ENCODE measurements at places on chromosomes 4 and X.
A peak's percentile ranks its signal among the peaks of the same experiment; 100 is the strongest.

DNA sequence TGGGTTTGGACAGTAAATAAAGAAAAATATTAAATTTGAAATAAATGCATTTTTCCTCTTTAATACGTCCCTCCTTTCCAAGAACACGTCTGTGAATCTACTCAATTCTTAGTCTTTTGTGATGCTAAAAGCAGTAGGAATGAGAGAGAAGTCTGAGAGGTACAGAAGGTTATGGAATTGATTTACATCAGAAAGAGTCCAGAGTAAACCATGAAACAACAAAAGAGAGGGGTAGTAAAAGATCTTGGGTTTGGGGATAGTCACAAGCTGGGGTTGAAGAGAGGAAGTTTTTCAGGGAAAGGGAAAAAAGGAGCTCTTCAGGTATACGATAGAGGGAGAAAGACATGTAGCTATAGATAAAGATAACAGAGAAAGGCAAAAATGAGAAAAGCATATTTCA, 215.4 kb downstream of the RAB28 start:
- no peak for DNase-seq

DNA sequence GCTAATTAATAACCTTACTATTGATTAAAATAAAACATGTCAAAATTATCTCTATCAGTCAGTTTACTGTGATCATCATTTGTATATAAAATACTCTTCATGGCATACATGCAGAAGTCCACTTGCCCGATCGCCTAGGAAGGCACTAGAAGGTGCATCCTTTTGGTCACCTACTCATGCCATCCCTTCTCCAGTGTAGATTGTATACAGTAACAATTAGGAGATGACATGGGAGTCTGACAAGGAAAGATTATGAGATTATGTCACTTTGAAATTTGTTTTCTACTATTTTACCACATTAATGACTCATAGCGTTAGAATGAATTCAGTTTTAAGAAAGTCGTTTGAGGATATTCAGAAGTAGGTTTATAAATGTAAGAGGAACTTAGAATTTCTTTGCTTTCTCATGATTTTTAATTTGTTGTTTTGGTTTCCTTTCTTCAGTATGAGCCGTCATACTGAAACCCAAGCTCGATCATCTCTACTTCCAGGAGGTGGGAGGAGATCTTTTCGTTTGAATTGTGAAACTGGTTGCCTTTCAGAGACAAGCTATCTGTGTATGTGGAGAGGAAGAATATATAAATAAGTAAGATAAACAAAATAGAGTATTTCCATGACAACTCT, 51.1 kb upstream of the UNC5C start:
- no peak for DNase-seq

- DNase-seq = peak; percentile 89
These were observed 224.2 kb downstream of the RCHY1 start for GRCh38 chr4:75289914-75290582.

DNA sequence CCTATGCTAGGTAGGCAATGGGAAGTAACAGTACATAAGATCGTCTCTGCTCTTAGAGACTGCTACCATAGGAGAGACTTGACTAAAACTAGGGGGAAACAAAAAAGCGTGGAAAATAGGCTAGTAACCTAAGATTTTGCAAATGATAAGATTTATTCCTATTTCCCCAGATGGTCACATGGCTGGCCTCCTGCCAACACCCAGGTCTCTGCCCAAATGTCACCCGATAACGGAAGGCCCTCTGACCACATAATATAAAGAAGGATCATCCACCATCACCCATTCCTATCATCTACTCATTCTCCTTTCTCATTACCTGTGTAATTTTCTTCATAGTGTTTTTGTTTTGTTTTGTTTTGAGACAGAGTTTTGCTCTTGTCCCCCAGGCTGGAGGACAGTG, 4.7 kb downstream of the LAMP2 start:
- no peak for DNase-seq

Data from epithelial cell of esophagus (primary cell).